ENCODE measurements at places on chromosomes 4 and X. TPM values are rescaled to one million over a fixed set of nuclear protein-coding genes. Genes with fewer than 3 reads are reported as not detected.
A peak's percentile ranks its signal among the peaks of the same experiment; 100 is the strongest.

DNA sequence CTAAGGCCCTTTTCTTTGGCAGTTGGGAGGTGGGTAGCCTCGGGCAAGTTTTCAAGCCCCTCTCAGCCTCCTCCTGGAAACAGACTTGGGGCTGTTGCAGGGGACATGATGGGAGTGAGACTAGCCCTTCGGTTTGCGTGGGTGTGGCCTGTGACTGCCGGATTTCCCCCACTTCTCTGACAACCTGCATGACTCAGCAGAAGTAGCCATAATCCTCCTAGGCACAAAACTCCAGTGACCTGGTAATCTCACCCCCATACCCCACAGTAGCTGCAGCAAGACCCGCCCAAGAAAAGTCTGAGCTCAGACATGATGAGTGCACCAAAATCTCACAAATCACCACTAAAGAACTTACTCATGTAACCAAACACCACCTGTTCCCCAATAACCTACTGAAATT is 433.7 kb upstream of the AMOT start:
- DNase-seq: no peak

- DNase-seq: peak; percentile 65
Measured at GRCh38 chrX:154457491-154458115, 478 bp upstream of the PLXNA3 start.

The CDX4 gene
- 2.2 TPM for total RNA-seq

DNA sequence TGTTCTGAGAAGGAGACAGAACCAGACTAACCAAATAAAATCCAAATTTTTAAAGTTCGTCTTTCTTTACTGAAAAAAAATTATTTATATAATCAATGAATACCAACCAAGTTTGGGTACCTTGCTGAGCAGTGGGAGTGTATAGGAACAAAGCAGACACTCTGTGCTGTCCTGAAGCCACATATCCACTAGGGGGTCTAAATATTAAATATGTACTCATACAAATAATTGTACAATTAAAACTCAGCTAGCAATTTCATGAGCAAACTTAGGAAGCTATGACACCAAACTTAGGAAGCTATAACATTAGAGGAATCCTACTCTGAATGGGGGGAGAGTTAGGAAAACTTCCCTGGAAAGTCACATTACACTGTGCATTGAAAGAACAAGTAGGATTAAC is 582.0 kb upstream of the EPHA5 start:
- DNase-seq: no peak

DNA sequence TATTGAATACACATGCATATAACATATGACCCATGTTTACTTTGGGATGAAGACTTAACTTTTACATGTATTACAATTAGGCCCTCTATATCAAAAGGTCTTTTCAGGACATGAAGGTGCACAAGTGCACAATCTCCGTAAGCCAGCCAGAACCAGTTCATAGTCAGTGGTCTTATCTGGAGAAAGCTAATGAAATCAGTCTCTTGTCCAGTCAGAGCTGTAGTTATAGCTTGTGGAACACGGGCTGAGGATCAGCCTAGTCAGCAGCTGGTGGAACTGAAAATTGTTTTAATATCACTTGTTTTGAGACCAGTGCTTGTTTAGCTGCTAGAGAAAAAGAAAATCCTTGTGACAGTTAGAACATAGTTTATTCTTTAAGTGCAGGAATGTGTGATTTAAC is 197.9 kb downstream of the IL13RA2 start:
- DNase-seq: no peak

- no peak for DNase-seq
Measured at GRCh38 chr4:111046811-111047210, 423.9 kb upstream of the PITX2 start.

The GAGE10 gene
- not detected for total RNA-seq

DNA sequence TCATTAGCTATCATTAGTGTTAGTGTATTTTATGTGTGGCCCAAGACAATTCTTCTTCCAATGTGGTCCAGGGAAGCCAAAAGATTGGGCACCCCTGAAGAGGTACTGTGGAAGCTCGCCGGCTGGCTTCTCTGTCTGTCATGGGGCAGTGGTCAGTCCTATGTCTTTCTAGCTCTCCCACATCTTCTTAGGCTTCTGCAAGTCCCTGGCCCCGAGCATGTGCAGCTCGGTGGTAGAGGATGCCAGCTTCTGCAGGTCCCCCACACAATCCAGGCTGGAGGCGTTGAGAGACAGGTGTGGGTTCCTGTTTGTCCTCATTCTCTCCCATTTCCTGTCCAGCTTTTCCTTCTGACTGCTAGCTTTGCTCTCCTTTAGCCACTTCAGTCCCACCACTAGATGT is 134.1 kb upstream of the NALF2 start:
- no peak for DNase-seq

The HMX1 gene
- 0.26 TPM for total RNA-seq

GRCh38 chr4:94680176-94680862 is 77.4 kb upstream of the BMPR1B start:
- DNase-seq: no peak

DNA sequence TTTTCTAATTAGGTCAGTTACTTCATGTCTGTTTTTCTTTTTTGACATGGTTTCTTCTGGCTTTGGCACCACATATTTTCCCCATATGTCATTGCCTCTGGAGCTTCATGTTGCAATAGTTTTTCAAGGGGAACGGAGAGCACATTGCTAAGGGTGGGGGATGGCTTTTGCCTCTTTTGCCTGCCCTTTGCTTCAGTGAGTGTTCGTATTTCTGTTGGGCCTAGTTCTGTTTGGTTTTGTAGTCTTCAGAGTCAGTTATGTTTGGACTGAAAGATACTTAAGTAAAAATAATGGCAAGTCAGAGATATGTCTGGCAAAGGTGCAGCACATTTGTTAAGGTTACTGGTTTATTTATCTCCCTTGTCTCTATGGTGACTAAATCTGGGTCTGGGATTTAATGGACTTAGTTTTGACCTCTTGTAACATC is 29.1 kb downstream of the FHL1 start:
- DNase-seq: no peak

DNA sequence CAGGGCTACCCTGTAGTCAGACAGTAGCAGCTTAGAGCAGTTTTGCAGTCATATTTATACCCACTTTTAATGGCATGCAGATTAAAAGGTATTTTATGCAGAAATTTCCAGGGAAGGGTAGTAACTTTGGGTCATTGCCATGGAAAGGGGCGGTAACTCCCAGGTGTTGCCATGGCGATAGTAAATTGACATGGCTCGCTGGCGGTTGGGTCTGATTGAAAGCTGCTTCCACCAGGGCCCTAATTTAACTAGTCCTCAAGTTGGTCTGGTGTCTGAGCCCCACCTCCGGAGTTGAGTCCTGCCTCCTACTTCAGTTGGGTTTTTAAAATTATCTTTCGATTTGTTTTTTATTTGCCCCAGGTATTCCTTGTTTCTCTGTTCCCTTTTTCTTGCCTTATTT is 70.1 kb downstream of the NAA11 start:
- DNase-seq: peak; percentile 56

DNA sequence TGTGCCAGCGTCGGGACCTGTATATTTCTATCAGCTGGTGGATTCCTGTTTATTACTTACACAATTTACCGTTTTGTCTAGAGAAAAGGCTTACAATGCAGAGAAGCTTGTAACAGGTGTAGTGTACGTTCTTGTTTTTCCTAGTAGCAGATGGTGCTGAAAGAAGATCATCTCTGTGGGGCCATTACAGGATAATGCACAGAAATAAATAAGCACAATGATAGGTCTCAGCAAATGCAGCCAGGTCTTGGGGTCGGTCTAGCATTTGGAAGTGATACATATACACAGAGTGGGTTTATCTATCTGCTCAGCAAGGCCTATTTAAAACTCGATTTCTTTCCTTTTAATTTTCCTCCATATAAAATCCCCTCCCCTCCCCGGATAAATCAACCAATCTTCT is 180.9 kb upstream of the LCORL start:
- no peak for DNase-seq

DNA sequence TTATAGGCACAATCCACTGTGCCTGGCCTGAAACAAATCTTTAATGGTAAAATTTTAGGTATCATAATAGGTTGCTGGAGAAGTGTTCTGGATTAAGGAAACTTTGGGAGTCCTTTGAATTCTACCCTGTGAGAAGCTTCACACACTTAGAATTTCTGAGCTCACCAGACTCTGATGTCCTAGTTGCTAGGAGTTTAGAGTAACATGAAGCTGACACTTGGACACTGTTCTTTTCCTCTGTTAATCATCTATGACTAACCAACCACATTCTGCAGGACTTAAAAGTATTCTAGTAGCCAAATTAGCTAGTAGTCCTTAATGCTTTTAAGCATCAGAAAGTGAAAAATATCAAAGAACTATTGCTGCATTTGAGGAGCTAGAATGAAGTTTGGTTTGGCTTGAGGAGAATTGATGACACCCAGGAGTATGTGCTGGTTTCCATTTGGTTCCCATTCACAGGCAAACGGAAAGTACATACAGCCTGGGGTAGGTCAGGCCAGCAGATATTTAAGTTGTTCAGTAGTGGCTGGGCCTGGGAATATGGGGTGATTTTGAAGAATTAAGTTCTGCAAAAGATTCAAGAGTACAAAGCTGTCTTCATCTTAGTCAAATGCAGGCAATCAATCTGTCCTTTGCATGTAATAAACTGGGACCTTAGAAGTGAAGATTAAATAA is 38.8 kb upstream of the IGFBP7 start:
- no peak for DNase-seq

- DNase-seq: no peak
Measured at GRCh38 chrX:97039363-97040029, 155.8 kb downstream of the RPA4 start.

GRCh38 chr4:111864066-111864465 is 281.2 kb upstream of the FAM241A start:
- no peak for DNase-seq

All from H1 (cell line).